Stimulated activated CD4-positive, alpha-beta T cell treated with anti-CD3 and anti-CD28 coated beads, Interleukin-1b, Interleukin-23, amount 100 ng/mL, for 48 hours (primary cell): ENCODE measurements at places on chromosomes 16 and 17.

- no peak for DNase-seq
Measured at GRCh38 chr16:87207509-87207908, 109.7 kb downstream of the C16orf95 start.

DNA sequence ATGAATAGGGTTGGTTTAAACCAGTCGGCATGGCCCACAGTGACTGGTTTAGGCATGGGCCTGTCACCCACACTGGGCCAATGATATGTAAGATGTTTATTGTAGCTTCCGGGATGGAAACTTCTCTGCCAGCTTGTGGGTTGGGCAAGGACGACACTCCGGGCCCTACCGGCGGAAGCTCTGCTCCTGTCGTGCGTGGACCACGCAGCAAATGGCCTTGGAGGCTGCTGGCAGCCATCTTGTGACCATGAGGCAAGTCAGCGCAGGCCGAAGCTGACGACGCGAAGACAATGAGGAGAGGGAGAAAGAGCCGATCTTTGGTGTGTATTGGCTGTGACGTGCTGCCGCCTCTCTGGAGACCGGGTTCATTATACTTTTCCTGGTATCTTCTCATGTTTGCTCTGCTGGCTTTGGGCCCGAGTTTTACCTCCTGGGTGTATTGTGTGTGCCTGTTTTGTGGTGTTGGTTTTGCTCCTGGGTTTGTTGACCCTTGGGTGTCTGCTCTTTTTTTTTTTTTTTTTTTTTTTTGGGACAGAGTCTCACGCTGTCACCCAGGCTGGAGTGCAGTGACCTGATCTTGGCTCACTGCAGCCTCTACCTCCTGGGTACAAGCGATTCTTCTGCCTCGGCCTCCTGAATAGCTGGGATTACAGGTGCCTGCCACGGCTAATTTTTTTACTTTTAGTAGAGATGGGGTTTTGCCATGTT, 15.4 kb downstream of the SLC25A10 start:
- no peak for DNase-seq

- no peak for DNase-seq
Measured at GRCh38 chr17:83116783-83117555, 37.6 kb downstream of the METRNL start.

DNA sequence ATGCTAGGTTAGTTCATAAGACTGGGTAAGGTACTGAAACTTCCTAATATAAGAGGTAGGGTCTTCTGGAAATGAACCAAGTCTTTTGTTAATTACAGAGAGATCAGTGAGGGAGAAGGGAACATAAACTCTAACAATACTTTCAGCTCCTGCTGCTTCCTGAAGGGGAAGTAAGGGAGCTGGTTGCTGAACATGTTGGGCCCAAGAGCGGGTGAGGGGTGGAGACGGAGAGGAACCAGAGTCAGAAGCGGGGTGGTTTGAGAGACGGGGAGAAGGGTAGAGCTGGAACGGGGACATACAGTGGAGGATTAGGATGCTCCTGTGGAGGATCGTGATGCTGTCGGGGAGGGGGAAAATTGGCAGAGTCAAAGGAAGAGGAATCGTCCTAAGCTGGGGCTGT, 11.5 kb upstream of the ZNF747 start:
- DNase-seq: no peak

DNA sequence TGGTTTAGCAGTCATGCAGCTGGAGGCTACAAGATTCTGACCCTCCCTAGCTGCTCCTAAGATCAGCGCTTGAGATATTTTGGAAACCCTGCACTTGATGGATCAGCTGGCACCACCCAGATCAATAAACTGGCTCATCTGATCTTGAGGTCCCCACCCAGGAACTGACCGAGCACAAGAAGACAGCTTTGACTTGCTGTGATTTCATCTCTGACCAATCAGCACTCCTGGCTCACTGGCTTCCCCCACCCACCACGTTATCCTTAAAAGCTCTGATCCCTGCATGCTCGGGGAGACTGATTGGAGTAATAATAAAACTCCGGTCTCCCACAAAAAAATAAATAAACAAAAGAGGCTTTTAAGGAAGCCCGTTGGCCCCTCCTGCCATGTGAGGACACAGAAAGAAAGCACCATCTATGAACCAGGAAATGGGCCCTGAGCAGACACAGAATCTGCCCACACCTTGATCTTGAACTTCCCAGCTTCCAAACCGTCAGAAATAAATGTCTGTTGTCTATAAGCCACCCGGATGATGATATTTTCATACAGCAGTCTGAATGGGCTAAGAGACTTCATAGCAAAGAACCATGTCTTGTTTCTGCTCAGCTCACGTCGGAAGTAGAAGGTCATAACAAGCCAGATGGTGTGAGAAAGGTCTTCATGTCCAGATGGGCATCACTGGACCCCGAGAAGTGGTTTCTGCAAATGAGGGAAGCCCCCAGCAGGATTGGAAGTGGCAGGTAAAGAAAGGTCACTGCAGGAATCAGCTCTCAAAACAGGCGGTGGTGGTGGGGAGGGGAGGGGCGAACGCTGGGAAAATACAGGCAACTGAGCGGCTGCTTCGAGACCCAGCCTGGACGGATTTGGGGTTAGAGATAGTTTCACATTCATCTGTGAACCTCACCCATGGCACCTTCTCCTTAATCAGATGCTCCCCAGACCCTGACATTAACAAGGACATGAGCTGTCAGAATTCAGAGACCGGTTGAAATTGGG, 19.8 kb upstream of the RPH3AL start:
- no peak for DNase-seq

DNA sequence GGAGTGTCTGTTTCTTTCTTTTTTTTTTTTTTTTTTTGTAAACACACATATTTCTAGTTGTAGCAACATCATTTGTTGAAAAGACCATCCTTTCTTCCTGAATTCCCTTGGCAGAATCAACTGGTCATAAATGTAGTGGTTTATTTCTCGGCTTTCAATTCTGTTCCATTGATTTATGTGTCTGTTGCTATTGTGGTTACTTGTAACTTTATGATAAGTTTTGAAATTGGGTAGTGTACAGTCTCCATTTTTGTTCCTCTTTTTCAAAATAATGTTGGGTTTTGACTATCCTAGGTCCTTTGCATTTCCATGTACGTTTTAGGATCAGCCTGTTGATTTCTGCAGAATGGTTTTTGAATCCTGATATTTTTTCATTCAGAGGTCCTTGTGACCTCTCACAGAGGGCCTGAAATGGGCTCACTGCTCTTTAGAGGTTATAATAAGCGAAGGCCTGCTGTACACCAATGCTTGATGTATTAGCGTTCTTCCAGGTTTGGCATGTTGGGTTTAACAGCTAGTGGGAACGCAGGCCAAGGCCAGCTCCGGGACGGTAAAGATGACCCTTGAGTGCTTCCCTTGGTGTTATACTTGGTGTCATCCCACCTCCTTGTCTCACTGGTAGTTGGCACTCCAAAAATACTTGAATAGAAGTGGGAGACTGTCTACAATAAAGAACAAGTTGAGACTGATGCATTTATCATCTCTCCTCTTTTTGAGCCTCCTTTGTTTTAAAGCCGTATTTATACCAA, 43.8 kb downstream of the ZNRF1 start:
- no peak for DNase-seq

- DNase-seq: no peak
Measured at GRCh38 chr17:43070872-43071271, 45.8 kb downstream of the RND2 start.

DNA sequence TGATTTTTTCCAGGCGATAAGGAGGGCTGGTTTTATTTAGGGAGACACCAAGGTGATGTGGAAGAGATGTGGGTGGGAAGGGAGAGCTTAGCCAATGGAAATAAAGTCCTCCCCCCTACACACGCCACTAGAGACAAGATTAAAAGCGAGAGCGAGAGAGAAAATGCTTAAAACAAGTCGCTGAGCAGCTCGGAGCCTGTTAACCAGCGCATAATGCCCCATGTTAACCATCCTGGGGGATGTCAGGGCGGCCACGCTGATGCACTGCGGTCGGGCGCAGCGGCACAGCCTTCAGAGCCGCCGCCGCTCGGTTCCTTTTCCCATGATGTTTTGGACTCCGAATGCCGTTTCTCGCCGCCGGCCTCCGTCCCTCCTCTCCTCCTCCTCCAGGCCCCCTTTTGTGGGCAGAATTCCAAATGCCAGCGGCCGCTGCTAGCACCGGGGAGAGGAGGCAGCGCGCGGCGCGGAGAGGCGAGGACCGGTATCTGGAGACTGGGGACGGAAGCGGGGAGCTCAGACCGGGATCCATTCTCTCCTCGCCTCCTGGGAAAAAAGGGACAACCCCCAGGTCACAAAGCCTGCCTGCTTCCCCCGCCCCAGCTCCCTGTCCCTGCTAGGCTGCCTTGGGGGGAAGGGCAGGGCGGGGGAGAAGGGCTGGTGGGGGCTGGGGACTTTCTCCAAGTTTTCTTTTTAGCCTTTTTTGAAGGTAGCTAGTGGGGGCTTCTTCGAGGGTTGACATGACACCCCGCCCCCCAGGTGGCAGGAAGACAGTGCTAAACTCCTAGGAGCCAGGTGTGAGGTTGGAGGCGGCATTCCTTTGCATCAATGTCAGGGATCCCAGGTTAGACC, 98.1 kb upstream of the CCL2 start:
- DNase-seq: no peak

DNA sequence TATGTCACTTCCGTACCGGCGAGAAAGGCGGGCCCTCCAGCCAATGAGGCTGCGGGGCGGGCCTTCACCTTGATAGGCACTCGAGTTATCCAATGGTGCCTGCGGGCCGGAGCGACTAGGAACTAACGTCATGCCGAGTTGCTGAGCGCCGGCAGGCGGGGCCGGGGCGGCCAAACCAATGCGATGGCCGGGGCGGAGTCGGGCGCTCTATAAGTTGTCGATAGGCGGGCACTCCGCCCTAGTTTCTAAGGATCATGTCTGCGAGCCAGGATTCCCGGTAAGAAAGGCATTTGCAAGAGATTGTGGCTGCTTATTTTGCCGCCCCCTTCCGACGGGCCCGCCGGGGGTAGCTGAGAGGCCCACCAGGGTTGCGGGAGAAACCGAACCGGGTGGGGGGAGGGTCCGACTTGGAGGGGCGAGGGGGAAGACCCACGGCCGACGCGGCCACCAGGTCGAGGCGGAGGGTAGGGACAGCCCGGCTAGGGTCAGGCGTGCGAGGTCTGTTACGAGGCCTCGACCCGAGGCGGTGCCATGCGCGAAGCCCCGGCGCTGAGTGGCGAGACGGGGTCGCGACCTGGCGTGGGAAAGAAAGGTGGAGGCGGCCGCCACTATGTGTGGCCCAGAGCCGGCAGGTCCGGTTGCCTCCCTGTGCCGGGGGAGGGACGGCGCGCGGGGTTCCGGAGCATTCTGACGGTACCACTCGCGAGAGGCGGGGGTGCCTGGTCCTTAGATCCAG, 6.7 kb upstream of the CD68 start:
- DNase-seq: peak; percentile 100

DNA sequence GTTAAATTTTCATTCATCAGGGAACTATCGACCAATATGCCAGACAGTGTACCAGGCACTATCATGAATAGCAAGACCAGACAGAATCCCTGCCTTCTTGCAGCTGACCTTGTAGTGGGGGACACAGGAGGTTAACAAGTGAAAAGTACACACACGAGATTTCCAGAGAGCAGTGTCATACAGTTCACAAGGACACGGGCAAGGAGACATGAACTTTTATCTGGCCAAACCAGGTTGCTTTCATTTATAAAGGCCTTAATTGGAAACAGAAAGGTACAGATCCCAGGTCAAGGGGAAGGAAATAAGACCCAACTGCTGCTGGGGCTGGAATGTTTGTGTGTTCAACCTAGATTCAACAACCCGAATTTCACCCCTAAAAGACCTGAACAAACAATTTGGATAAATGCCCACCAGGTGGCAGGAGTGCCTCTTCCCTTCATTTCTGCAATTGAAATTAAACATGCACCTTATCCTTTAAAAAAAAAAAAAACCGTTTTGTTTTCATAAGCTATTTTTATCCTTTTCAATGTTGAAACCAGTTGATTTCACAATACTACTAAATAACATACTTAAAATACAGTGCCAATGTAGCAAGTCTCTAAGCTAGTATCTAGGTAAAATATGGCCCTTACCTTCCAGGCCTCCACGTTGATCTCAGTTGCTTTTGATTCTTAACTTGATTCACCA, 65.9 kb downstream of the EMP2 start:
- DNase-seq: peak; percentile 40

GRCh38 chr17:46770818-46771560, 47.5 kb downstream of the WNT3 start:
- peak; percentile 27 for DNase-seq
